ENCODE measurements at places on chromosomes 7 and 10.

DNA sequence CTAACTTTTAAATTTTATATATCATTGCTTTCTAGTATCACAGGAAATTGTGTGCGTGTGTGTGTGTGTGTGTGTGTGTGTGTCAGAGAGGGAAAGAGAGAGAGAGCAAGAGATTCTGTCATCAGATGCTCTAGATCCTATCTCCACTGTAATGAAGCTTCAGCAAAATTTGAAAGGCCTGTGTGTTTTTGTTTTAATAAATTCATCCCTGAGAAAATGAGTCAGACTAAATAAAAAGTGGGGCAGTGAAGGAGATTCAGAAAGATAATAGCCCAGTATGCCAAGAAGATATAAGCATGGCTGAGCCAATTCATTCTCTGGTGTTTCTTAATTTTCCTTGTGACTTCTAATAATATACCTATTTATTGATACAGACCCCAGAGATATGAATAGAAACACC lies 184.2 kb upstream of the TMEM196 start:
- no peak overlapping the region for H3K4me3 ChIP-seq
- DNase-seq = no peak
- no peak overlapping the region for H3K27ac ChIP-seq
- H3K4me1 ChIP-seq = no peaks in the 10 kb centered on the region
- no peaks in the 10 kb centered on the region for H3K36me3 ChIP-seq

DNA sequence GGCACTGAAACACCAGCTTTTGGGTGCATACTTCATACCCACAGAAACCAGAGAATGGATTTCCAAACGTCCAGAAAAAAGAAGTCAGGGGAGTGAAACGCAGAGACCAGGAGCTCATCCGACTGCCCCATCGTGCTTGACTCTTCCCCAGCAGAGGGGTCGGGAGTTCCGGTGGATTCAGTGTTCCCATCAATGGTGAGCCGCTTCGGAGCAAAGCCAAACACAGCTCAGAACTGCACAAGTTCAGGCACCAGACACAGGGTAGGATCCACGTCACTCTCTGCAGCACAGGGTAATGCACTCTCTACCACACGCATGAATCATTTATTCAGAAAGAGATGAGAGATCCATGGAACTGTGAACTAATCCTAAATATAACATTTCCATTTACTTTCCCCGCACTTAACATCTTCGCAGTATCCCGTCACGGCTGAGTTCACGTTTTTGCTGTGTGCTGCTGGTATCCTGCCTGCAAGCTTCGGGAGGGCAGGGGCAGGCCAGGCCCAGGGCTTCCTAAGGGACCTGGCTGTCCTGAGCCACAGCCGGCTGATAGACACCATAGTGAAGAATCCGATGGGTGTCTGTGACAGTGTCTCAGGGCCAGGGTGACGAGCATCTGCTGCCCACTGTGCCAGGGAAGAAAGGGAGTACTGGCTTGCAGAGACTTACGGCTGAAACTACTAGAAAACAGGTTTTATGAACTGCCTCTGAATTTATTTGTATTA lies 545.3 kb downstream of the PTPRN2 start:
- no peaks in the 10 kb centered on the region for H3K4me1 ChIP-seq
- H3K27ac ChIP-seq = no peak overlapping the region

DNA sequence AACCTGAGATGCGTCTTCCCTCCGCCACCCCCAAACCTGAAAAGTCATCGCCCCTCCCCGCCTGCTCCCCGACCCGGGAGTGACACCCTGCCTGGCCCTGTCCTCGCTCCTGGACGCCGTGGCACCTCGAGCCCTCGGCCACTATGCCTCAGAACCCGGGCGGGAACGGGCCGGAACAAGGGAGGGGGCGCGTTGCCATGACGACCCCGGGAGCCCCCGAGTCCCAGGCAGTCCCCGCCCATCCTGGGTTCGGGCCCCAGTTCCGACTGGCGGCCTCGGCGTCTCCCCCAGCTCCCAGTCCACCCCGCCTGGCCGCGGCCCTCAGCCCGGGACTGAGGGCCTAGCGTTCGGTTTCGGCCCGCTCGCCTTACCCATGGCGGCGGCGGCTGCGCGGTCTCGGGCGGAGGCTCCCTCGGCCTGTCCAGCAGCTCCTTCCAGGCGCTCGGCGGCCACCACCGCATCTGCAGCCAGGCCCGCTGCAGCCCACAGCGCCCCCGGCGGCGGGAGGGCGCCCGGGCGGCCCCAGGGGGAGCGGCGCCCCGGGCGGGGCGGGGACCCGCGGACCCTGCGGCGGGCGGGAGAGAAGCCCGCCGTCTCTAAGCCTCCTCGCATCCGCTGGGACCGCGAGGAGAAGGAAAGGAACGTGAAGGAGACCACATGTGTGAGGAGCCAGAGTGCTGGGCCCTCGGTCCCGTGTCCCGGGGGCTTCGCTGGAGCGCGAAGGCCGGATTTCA lies at the start of gene RUFY2:
Gene RUFY2, minus strand, starts transcription at position 463 of the 734 bp plus-strand sequence. Its CDS starts 88 bp downstream, at position 375.
- H3K27me3 ChIP-seq = no peaks in the 10 kb centered on the region
- H3K36me3 ChIP-seq = no peaks in the 10 kb centered on the region
- peak within 1 kb of the TSS; percentile 70 for H3K27ac ChIP-seq
- peak; percentile 62 for DNase-seq

- H3K4me1 ChIP-seq = peaks cover 24% of the 10 kb centered on the region
Observed at GRCh38 chr7:44580945-44581878, 819 bp downstream of the TMED4 start.

DNA sequence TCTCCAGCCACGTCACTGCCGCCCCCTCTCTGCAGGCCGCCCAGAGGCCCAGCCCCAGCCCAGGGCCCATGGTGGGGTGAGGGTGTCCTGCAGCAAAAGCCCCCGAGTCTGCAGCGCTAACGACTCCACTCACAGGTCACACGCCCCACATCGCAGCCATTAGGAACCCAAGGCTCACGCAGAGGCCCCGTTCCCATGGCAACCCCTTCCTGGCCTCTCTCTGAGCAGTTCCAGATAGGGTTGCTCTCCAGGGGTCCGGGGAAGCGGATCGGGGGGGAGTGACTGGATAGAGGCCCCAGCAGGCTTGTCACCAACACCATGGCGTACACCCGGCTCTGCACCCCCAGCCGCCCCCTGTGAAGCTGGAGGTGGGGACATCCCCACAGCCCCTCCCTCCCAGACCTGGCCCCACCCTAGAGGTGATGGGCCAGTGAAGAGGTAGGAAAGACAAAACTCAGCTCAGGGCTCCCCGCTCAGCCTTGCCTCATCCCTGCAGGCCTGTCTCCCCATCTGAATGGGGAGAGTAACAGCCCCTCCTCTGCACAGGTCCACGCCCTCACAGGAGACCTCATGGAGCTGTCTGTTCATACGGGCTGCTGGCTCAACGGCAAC lies 41.2 kb downstream of the TNRC18 start:
- no peak overlapping the region for H3K27ac ChIP-seq
- no peaks in the 10 kb centered on the region for H3K27me3 ChIP-seq
- DNase-seq = no peak
- H3K36me3 ChIP-seq = peaks cover 7% of the 10 kb centered on the region
- peaks cover 4% of the 10 kb centered on the region for H3K4me1 ChIP-seq

GRCh38 chr7:1884583-1885350 lies 214.7 kb downstream of the ELFN1 start:
- peaks cover 33% of the 10 kb centered on the region for H3K36me3 ChIP-seq
- no peak overlapping the region for H3K27ac ChIP-seq
- DNase-seq = no peak
- no peaks in the 10 kb centered on the region for H3K27me3 ChIP-seq

DNA sequence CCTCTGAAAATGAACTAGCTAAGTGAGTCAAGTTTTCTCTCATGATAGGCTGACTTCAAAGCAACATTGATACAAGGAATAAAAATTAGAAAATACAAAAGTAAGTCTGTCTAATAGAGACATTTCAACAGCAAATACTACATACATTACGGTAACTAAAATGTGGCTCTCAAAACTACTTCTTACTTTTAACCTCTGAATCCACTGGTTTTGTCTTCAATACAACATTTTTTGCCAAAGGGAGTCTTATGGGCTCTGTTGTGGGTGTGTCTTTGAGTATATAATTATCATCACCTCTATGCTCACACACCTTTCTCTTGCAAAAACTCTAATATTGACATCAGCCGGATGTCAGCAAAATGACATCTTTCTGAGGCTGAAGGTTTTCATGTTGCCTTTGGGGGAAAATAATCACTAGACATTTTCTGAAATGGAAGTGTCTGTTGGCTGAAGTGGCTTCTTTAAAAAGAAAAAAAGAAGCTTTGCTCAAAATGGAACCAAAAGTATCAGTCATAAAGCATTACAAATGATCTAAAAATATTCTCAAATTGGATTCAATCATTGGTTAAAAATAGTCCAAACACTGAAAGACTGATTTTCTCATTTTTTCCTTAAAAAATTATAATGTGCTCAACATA lies 41.8 kb upstream of the FAM133B start:
- H3K36me3 ChIP-seq = no peaks in the 10 kb centered on the region
- no peak for DNase-seq
- no peak overlapping the region for H3K27ac ChIP-seq
- no peak overlapping the region for H3K4me3 ChIP-seq

All from effector memory CD4-positive, alpha-beta T cell (primary cell).